ENCODE measurements at places on chromosomes 5 and 9.

- DNase-seq: no peak
Observed at GRCh38 chr5:64318175-64318574, 152.5 kb downstream of the RNF180 start.

DNA sequence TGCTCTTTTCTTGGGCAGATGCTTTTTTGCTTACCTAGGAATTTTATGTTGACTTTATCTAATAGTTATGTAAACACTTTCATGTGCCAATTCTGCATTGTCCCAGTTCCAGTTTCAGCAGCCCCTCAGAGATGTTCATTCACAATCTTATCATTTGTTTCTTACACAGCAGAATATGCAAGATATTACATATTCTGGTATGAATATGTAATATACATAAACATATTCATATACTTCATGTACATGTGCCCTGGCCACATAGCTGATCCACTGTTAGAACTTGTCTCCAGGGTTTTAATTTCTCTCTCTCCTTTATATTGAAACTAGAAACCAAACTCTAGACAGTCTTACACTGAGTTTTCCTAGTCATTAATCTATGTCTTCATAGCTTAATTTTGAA, 90.2 kb upstream of the PARP8 start:
- DNase-seq: no peak

DNA sequence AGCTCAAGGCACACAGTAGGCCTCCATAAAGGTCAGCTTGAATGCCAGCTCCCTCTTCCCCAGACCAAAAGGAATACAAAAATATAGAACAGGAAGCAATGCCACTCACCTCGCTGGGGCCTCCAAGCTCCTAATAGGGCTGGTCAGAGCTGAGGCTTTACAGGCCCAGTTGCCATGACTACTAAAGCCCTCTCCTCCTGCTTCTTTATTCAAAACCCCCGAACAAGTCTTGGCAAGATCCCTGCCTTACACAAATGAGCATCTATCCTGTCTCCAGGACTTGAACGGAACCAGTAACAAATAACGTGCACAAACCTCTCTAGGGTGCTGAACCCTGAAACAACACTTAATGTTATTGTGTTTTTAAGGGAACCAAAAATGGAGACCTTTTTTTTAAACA, 136.3 kb downstream of the SIL1 start:
- no peak for DNase-seq

DNA sequence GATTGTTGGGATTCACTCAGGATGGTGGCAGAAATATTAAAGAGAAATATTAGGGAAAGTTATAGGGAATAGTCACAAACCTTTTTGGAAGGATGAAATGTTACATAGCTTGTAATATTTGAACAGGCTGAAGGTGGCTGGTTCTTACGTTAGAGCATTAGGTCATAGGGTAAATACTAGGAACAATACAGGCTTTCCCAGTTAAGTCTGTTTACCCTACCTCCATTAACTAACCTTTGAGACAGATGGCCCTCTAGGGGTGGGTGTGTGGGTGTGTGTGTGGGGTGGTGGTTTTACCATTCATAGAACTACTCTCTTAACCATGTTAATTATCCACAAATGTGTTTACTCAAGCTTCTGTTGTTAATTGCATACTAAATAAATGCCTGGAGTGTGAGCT, 94.3 kb upstream of the STK32A start:
- DNase-seq: no peak

GRCh38 chr9:134630393-134630790, 11.2 kb upstream of the COL5A1 start:
- DNase-seq: no peak

DNA sequence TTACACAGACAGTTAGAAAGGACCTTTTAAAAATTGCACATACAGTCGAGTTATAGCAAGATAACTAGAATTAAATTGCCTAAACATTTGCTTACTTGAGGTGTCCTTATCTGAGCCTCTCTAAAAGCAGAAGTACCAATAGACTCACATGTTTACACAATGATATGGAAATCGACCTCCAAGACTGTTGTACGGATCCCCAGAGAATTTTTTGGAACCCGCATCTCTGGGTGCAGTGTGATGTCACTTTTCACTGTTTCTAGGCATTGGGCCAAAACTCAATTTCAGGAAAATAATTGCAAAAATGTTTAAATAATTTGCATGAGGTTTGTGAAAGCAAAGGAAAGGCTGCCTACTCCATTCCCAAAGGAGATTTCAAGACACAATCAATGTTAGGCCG, 63.1 kb upstream of the ATG10 start:
- no peak for DNase-seq

DNA sequence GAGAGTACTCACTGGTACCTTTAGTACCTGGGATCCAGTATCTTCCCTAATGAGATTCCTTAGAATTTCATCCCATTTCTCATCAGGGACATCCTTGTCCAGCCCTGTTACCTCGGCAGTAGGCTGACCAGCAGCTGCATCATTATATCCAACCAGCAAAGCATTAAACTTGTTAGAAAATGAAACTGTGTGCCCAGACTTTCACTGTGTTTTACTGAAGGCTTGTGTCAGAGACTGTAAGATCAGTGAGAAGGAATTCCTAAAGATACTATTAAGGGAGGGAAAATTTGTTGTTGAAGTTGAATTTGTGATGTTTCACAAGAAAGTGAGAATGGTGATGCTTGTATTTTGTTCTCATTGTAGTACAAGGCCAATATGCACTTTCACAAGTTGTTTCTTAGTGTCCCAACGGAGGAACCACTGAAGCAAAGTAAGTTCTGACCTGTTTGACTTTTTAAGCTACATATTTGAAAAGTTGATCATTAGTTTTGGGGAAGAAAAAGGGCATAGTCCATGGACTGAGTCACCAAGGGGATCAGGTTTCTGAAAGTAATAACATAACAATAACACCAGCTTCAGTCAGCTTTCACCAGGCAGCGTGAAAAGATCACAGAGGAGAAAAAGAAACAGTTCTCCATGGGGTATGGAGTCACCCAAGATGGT, 48.8 kb downstream of the GRAMD2B start:
- peak; percentile 55 for DNase-seq

GRCh38 chr5:127959152-127959764, 124.3 kb upstream of the SLC12A2 start:
- DNase-seq: peak; percentile 76

DNA sequence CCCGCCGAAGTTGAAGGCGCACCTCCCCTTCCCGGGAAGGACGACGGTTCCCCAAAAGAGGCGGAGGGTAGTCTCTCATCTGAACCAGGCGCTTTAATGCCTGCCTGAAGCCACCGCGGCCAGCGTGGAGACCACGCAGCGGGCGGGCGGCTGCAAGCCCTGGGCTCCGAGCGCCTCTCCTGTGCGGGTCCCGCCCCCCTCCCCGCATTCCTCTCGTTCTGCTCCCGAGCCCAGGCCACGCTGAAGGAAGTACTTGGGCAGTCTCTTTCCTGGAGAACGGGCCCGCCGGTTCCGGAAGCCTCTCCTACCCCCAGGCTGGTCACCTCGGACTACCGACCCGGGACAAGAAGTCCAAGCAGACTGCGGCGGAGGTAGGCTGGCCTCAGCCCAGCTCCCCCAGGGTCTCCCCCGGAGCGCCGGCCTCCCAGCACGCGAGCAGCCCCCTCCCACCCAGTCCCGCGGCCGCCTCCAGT, 571 bp downstream of the PPIC start:
- DNase-seq: no peak

GRCh38 chr5:124264499-124264898, 481.9 kb downstream of the ZNF608 start:
- DNase-seq: no peak

DNA sequence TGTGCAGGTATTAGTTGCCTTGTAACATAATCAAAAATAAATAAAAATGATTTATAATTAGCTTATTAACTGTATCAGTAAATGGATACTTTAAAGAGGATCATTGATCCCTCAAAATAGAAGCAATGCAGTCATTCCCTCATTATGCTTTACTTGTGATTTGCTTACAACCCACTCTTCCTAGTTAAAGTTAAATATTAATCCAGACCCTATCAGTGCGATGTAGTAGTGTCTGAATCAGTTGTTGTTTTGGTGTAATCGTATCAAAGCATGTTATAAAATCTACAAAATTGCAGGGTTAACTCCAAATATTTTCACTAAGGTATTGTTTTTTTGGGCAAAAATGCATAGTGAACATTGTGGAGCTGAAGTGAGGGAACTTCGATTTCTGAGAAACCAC, 17.6 kb downstream of the TENT4A start:
- no peak for DNase-seq

GRCh38 chr5:83417884-83418283, 53.7 kb upstream of the VCAN start:
- no peak for DNase-seq

GRCh38 chr9:93582115-93582514, 5.7 kb downstream of the PHF2 start:
- DNase-seq: no peak

GRCh38 chr5:26669523-26669922, 368.9 kb downstream of the CDH9 start:
- no peak for DNase-seq

DNA sequence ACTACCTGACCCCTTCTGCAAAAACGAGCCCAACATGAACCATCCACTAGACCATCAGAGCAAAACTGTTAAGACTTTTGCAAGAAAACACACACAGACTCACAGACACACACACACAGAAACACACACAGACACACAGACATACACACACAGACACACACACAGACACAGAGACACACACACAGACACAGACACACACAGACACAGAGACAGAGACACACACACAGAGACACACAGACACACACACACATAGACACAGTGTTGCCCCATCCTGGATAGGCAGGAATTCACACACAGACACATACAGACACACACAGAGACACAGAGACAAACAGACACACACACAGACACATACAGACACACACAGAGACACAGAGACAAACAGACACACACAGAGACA, 52.5 kb downstream of the NACC2 start:
- DNase-seq: no peak

DNA sequence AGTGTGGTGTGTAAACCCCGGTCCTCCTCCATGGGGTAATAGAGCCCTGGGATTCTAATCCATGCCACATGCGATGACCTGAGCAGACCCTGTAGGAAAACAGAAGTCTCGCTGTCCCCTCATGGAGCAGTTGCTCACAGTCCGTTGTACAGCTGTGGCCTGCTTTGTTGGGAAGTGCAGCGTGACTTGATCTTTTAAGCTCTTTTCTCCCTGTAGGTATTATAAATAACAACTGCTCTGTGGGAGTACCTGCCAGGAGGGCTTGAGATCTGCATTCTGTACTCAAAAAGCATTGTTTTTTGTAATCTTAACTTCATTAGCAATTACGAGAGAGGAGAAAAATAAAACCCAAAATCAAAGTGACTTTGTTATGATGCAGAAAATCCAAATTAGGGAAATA, 17.3 kb downstream of the MEGF10 start:
- no peak for DNase-seq

DNA sequence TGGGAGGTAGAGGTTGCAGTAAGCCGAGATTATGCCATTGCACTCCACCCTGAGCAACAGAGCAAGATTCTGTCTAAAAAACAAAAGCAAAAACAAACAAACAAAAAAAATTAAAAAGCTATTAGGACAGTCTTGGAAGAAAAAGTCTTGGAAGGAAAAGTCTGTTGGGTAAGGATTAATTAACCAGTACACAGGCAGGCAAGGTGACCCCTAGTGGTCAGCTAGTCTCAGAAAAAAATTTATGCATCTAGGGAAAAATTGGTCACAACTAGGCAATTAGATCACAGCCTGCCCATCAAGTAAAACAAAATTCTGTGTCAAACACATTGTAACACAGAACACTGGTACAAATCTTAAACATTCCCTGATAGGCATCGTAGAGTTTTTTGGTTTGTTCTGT, 6.7 kb upstream of the ANKRD18B start:
- DNase-seq: no peak

Measured in brain pericyte (primary cell).